Activated CD4-positive, alpha-beta T cell treated with anti-CD3 and anti-CD28 coated beads, Interleukin-2, amount 50 U/mL, for 4 hours (primary cell): ENCODE measurements at places on chromosomes 3 and 15.

- no peak for DNase-seq
These were observed 45.9 kb upstream of the ABHD10 start for GRCh38 chr3:111932946-111933345.

DNA sequence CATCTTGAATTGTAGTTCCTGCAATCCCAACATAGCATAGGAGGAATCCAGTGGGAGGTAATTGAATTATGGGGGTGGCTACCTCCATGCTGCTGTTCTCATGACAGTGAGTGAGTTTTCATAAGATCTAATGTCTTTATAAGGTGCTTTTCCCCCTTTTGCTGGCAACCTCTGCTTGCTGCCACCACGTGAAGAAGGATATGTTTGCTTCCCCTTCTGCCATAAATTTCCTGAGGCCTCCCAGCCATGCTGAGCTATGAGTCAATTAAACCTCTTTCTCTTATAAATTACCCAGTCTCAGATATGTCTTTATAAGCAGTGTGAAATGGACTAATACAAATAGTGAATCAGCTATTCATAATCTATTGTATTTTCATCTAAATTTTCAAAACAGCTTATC, 537.3 kb downstream of the EPHA3 start:
- DNase-seq: no peak

DNA sequence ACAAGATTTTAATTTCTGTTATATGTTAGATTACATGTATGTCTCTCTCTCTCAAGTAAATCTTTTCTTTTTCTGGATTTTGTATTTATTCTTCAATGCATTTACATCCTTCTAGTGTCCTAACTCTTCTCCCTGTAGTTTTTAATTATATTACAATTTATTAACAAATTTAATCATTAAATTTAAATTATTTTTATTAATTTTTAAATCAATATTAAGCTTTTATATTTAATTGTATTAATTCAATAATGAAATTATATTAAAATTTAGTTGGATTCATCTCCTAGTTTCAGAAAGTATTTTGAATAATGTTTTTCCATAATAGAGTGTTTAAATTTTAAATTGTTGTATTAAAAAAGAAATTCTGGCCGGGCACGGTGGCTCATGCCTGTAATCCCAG, 29.8 kb downstream of the MLF1 start:
- DNase-seq: no peak

- no peak for DNase-seq
These were observed 164.7 kb upstream of the SMAD3 start for GRCh38 chr15:66900586-66901310.
